ENCODE measurements at places on chromosomes 4 and X. TPM values are rescaled to one million over a fixed set of nuclear protein-coding genes. Genes with fewer than 3 reads are reported as not detected.

Gene MAGEC2
- not detected for total RNA-seq

DNA sequence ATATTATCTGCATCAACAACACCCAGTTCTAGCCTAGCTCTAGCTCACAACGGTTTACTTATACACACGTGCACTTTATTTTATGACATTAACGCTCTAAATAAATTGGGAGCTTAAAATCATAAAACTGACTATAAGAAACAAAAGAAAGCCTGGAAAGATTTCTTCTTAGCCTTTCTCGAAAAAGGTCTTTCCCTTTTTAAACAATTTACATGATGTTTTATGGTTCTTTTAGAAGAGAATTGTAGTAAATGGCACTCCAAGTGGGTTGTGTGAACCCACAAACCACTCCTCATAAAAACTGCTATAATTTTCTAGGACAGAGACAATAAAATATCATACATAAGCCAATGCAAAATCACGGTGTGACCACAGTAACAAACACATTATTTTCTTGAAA lies 23.1 kb downstream of the STX18 start:
- no peak for DNase-seq
- H3K36me3 ChIP-seq = no peaks in the 10 kb centered on the region
- H3K4me1 ChIP-seq = peaks cover 31% of the 10 kb centered on the region
- H3K4me3 ChIP-seq = no peak overlapping the region

DNA sequence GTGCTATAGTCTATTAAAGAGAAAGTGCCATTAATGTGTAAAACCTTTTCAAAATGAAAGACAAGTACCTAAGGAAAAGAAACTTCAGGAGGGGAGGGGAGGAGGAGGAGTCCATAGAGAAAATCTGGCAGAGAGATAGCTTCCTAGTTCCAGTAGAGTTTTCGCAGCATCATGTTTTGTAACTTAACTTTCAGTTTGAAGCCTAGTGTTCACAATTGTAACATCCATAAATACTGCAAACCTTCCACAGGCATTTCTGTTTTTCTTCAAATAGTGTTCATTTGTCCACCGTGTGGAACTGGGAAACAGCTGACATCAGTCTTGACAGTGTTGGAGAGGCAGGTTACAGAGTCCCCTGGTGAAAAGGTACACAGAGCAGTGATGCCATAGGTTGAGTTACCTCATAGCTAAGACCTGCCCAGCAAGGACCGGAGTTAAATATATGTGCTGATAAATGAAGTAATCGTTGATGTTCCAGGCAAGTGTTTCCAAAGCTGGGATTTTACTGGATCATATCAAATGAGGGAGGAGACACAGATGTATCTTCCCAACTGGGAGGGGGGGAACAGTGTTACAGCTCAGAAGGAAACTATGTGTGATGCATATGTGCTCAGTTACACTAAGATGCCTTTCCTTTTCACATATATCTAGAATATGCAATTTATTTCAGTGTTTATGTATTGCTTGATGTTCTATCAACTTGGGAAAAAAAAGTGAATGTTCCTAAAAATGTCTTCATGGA lies 369.5 kb upstream of the FAM241A start:
- H3K27ac ChIP-seq = no peak overlapping the region
- no peak overlapping the region for H3K4me3 ChIP-seq
- no peaks in the 10 kb centered on the region for H3K27me3 ChIP-seq

DNA sequence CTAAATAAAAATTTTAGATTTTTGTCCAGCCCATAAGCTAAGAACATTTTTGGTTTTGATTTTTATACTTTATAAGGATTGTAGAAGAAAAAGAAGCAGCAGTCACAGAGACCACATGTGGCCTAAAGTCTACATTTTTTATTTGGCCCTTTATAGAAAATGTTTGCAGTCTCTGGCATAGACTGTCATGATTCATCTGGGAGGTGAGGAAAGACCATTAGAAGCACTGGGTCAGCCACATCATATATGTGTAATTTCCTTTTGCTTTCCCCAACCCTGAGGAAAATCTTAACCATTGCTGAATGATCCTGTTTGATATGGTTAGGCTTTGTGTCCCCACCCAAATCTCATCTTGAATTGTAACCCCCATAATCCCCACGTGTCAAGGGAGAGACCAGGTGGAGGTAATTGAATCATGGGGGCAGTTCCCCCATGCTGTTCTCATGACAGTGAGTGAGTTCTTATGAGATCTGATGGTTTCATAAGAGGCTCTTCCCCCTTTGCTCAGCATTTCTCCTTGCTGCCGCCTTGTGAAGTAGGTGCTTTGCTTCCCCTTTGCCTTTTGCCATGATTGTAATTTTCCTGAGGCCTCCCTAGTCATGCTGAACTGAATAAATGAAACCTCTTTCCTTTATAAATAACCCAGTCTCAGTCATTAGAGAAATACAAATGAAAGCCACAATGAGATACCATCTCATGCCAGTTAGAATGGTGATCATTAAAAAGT lies 12.1 kb upstream of the COPS4 start:
- no peak overlapping the region for H3K27ac ChIP-seq
- H3K4me1 ChIP-seq = no peaks in the 10 kb centered on the region
- H3K27me3 ChIP-seq = peaks cover 8% of the 10 kb centered on the region
- no peaks in the 10 kb centered on the region for H3K36me3 ChIP-seq
- no peak overlapping the region for H3K4me3 ChIP-seq

DNA sequence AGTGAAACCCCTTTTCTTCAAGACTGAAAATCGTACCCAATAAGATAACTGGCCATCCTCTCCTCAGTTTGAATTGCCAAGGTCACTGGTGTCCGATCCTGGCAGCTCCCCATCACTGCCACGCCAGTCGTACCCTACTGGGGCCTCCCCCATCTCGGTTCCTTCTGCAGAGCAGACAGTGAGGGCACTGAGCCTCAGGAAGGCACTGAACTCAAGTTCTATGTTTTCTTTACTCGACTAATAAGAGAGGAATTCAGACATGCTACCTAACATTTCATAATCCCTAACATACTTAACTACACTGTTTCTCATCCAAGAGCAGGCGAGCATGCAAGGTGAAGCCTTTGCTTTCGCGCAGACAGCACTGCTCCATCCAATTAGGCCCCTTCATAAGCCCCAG lies 23.4 kb downstream of the ZFYVE28 start:
- peaks cover 14% of the 10 kb centered on the region for H3K4me1 ChIP-seq
- no peaks in the 10 kb centered on the region for H3K36me3 ChIP-seq
- no peak overlapping the region for H3K27ac ChIP-seq
- DNase-seq = no peak
- no peak overlapping the region for H3K4me3 ChIP-seq

Gene GAGE12E
- total RNA-seq = not detected

Gene DUSP9
- 1.7 TPM for total RNA-seq

GRCh38 chr4:6059375-6059805 lies 41.2 kb upstream of the C4orf50 start:
- peaks cover 3% of the 10 kb centered on the region for H3K36me3 ChIP-seq
- no peak overlapping the region for H3K27ac ChIP-seq
- no peak overlapping the region for H3K4me3 ChIP-seq
- H3K4me1 ChIP-seq = peaks cover 6% of the 10 kb centered on the region

- no peak overlapping the region for H3K4me3 ChIP-seq
- H3K27me3 ChIP-seq = no peaks in the 10 kb centered on the region
- H3K27ac ChIP-seq = peak overlapping the region; percentile 85
- peaks cover 12% of the 10 kb centered on the region for H3K4me1 ChIP-seq
These were observed 81.3 kb downstream of the C4orf51 start for GRCh38 chr4:145760961-145761929.

Gene AADAT
- total RNA-seq = 30.7 TPM

- H3K27ac ChIP-seq = no peak overlapping the region
- H3K4me3 ChIP-seq = no peak overlapping the region
- H3K36me3 ChIP-seq = peaks cover 2% of the 10 kb centered on the region
- no peaks in the 10 kb centered on the region for H3K4me1 ChIP-seq
- H3K27me3 ChIP-seq = no peaks in the 10 kb centered on the region
These were observed 41.3 kb upstream of the BCLAF3 start for GRCh38 chrX:20032201-20032600.

Gene CDKL5
- 3.7 TPM for total RNA-seq

DNA sequence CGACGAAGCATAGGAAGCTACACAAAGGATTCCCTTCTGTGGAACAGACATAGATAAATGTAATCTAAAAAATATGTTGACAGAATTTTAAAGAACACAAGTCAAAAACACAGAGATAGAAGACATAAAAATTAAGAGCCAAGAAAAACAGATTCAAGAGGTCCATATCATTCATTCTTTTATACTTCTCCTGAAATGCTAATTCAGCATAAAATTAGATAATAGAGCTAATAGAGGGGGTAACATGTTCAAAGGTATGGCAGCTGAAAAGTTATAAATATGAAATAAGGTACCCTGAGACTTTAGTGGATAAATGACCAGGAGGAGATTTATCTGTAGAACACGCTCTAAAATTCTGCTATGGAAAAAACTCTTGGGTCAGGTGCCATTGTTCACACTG lies 37.4 kb upstream of the PRSS48 start:
- no peaks in the 10 kb centered on the region for H3K27me3 ChIP-seq
- H3K27ac ChIP-seq = no peak overlapping the region
- peaks cover 15% of the 10 kb centered on the region for H3K4me1 ChIP-seq
- no peak for DNase-seq

DNA sequence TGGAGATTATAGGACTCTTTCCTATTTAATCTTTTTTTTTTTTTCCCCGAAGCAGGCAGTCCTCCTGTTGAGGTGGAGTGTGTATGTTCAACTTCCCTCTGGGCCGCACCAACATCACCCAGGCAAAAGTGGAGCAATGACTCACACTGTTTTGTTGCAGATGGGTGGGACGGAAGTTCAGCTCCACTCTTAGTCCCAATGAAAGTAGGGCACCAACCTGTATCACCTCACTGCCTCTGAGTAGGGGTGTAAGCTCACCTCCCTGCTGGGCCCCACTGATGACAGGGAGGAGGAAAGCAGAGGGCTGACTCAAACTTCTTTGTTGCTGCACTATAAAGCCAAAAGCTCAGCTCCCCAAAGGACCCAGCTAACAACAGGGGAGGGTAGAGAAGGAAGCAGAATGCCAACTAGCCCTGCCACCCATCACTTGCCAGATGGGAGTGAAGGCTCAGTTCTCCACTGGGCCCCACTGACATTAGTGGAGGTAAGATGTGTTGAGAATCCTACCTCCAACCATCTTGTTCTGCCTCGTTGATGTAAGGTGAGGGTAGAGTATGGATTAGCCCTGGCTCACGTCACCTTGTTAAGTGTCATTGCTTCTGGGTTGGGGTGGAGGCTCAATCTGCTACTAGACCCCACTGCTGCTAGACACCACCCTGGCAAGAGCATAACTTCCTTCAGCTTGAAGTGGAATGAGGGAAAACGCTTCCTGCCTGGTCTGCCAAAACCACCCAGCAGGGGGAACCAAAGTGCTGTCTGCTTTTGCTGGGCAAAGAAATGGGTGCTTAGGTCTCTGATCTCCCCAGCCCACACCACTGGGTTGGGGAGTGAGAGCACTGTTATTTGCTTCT lies 14.1 kb downstream of the RPS6KA3 start:
- no peaks in the 10 kb centered on the region for H3K4me1 ChIP-seq
- peaks cover 27% of the 10 kb centered on the region for H3K36me3 ChIP-seq
- DNase-seq = peak; percentile 37
- H3K27me3 ChIP-seq = no peaks in the 10 kb centered on the region
- H3K27ac ChIP-seq = no peak overlapping the region
- H3K4me3 ChIP-seq = no peak overlapping the region

Gene HPSE
- total RNA-seq = 0.32 TPM

Gene RBMX
- total RNA-seq = 532 TPM

GRCh38 chrX:128975745-128976144 lies 547.5 kb downstream of the SMARCA1 start:
- no peaks in the 10 kb centered on the region for H3K27me3 ChIP-seq
- H3K36me3 ChIP-seq = peaks cover 2% of the 10 kb centered on the region
- peak; percentile 74 for DNase-seq
- no peak overlapping the region for H3K27ac ChIP-seq
- H3K4me1 ChIP-seq = peaks cover 24% of the 10 kb centered on the region
- H3K4me3 ChIP-seq = no peak overlapping the region

Gene DCAF4L1
- 0.26 TPM for total RNA-seq

- H3K4me3 ChIP-seq = no peak overlapping the region
- H3K27me3 ChIP-seq = no peaks in the 10 kb centered on the region
- no peaks in the 10 kb centered on the region for H3K36me3 ChIP-seq
- no peak for DNase-seq
These were observed 210.9 kb upstream of the ATOH1 start for GRCh38 chr4:93617606-93618005.

GRCh38 chr4:112526061-112526460 lies 10.1 kb upstream of the NEUROG2 start:
- no peak overlapping the region for H3K27ac ChIP-seq
- no peak for DNase-seq
- H3K27me3 ChIP-seq = peaks cover 74% of the 10 kb centered on the region
- peak overlapping the region; percentile 35 for H3K4me3 ChIP-seq

All from neural crest cell (in vitro differentiated cells).